Osteoblast (primary cell): ENCODE measurements at places on chromosomes 2 and 18. TPM values are rescaled to one million over a fixed set of nuclear protein-coding genes. Genes with fewer than 3 reads are reported as not detected.

Gene LYPD6
- under 0.01 and 0.59 TPM in 2 replicates for total RNA-seq

Gene CYS1
- 0.36 and 1.5 TPM in 2 replicates for total RNA-seq

Gene CD8B2
- not detected in 2 replicates for total RNA-seq

Gene PHLPP1
- 5.6 and 6.9 TPM in 2 replicates for total RNA-seq

Gene WNT6
- not detected in 2 replicates for total RNA-seq

DNA sequence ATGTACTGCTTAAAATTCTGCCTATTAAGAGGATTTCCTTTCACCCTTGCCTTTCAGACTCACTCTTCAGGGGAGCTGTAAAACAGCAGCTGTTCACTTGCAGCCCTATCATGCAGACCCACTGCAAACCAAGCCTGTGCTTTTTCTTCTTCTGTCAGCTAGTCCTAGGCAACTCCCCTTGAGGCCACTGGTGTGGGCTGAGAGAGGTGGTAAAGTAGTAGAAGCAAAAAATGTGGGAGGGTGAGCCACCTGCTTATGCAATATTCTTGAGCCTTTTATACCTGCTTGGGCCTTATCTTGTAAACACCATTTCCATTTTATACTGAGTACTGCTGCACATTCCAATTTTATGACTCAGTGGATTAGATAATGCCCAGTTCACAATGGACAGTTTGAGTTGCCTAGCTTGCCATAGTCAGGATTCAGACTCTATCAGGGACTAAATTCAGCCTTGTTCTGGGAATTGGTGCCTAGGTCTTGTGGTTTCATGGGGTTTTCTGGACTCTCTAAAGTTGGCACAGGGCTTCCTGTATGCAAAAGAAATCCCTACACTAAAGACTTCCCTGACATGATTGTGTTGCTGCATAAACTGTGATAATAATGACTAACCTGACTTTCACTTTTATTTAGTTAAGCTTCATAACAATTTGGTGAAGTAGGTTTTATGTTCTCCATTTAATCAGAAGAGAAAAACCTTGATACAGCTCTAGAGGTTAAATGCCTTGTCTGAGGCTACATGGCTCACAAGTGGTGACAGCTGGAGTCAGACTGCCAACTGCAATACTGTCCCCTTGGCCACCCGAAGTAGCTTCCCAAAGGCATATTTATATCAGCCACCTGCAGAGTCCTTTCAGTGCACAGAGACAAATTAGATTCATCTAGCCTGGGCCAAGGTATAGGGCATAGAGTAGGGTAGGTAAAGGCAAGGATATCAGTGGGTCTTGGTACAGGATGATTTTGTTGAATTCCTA is 47.4 kb upstream of the KDM3A start:
- no peak overlapping the region for H3K27ac ChIP-seq
- DNase-seq, result no peak
- no peak overlapping the region for H3K4me3 ChIP-seq
- H3K36me3 ChIP-seq, result no peaks in the 10 kb centered on the region

GRCh38 chr2:227867386-227867785 is 4.0 kb upstream of the DAW1 start:
- H3K4me3 ChIP-seq, result no peak overlapping the region
- peaks cover 35% of the 10 kb centered on the region for H3K4me1 ChIP-seq
- no peak for DNase-seq
- no peak overlapping the region for H3K27ac ChIP-seq

DNA sequence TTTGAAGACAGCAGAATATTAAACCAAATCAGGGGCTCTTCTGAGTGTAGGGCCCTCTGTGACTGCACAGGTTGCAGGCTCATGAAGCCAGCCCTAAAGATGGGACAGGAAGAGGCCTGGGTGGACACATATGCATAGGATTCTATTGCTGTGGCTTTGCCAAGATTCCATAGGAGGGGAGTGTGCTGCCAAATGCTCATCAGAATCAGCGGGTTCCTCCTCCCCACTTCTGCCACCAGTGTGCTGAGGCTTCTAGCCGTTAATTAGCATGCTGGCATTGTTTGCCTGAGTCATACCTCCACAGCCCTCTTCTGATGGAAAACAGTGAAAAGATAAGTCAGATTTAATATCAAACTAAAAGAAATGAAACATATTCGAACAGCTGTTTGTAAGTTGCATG is 103.9 kb upstream of the TMEFF2 start:
- no peak overlapping the region for H3K4me3 ChIP-seq
- H3K36me3 ChIP-seq, result no peaks in the 10 kb centered on the region
- no peaks in the 10 kb centered on the region for H3K4me1 ChIP-seq
- DNase-seq, result no peak
- no peak overlapping the region for H3K27ac ChIP-seq
- no peaks in the 10 kb centered on the region for H3K27me3 ChIP-seq

DNA sequence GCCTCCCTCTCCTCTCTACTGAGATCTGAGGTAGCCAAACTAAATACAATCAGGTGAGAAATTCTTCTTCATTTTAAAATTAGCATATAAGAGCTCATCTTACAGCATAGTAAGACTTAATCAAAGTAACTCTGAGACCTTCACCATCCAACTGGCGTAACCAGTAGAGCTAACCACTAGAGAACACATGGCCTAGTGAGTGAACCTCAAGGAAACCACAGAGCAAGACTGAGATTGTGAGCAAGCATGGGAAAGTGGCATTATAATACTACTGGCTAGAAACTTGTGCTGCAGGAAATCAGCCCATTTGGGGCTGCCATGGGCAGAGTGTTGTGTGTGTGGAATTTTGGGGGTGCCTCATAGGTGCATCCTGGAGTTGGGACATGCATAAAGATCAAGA is 61.1 kb upstream of the SPHKAP start:
- H3K27me3 ChIP-seq, result no peaks in the 10 kb centered on the region
- H3K27ac ChIP-seq, result no peak overlapping the region
- H3K4me3 ChIP-seq, result no peak overlapping the region
- no peaks in the 10 kb centered on the region for H3K4me1 ChIP-seq

GRCh38 chr2:166417669-166418068 is 41.9 kb upstream of the SCN9A start:
- H3K27me3 ChIP-seq, result no peaks in the 10 kb centered on the region
- no peaks in the 10 kb centered on the region for H3K4me1 ChIP-seq
- DNase-seq, result peak; percentile 11
- no peak overlapping the region for H3K27ac ChIP-seq

GRCh38 chr2:105496271-105496670 is 97.4 kb upstream of the FHL2 start:
- no peaks in the 10 kb centered on the region for H3K4me1 ChIP-seq
- no peaks in the 10 kb centered on the region for H3K36me3 ChIP-seq
- no peak overlapping the region for H3K4me3 ChIP-seq
- peaks cover 2% of the 10 kb centered on the region for H3K27me3 ChIP-seq
- H3K27ac ChIP-seq, result no peak overlapping the region

DNA sequence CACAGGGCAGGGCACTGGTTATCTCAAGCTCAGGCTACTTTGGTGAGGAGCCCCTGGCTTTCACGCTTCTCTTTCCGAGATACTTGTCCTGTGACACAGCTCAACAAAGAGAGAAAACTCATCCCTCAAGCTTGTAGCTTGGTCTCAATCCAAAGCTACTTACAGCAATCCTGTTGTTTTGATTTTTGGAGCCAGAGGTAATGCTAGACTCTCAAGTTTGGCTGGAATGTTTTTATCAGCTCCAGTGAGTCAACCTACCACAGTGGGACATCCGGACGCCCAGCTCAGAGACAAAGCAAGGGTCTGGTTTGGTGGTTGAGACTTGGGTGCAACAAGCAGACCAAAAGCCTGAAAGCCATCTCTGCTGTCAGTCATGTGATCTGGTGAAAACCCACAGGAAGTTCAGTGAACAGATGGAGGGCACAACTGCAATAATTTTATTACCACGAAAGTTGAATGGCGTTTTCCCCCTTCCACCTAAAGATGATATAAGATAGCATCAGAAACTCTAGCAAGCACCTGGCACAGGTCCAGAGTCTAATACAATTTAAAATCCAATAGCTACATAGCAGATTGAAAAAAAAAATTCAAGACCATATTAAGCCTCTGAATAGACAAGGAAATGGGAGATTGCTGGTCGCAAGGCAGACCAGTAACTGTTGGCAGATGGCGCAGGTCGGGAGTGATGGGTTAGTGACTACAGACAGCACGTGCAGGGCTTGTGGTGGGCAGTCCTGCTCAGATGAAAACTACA is 102.3 kb upstream of the SMAD7 start:
- peaks cover 57% of the 10 kb centered on the region for H3K4me1 ChIP-seq
- no peaks in the 10 kb centered on the region for H3K36me3 ChIP-seq
- no peak overlapping the region for H3K4me3 ChIP-seq
- no peaks in the 10 kb centered on the region for H3K27me3 ChIP-seq

DNA sequence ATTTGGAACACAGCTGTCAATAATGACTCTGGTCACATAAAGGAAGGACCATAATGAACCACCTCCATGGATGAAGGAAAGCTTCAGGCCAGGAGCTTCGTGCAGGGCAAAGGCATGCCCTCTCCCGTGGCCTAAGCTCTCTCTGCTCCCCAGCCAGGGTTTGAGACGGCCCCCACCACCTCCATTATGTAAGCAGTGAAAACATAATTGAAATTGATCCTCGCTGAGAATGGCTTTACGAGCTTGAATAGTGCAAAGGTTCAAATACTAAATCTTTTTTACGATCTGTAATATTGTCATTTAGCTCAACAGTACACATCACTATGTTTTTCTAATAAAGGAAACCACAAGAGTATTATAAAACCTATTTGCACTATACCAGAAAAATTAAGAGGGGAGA is 5.2 kb upstream of the EDAR start:
- DNase-seq, result no peak
- H3K36me3 ChIP-seq, result no peaks in the 10 kb centered on the region
- H3K4me3 ChIP-seq, result no peak overlapping the region
- H3K4me1 ChIP-seq, result no peaks in the 10 kb centered on the region
- peaks cover 30% of the 10 kb centered on the region for H3K27me3 ChIP-seq
- H3K27ac ChIP-seq, result no peak overlapping the region

DNA sequence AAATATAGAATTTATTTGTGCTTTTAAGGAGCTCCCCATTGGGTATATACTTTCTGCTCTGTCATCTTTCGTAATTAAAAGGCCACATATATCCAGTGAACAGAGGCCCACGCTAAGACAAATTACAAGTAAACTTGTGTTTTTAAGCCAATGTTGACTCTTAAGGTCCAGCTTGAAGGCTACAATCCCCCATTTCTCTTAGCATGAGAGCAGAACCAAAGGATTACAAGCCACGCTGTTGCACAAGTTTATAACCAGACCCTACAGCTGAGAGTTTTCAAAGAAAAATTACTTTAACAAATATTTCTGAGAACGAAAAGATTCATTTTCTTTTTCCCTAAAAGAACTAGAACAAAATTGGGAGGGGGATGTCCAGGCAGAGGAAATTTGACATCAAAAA is 471.0 kb downstream of the TXNL1 start:
- H3K4me3 ChIP-seq, result no peak overlapping the region
- no peaks in the 10 kb centered on the region for H3K27me3 ChIP-seq
- no peaks in the 10 kb centered on the region for H3K36me3 ChIP-seq
